AG09309 (cell line): ENCODE measurements at places on chromosomes 3 and 15.

- DNase-seq, result no peak
These were observed 603 bp downstream of the SLC7A14 start for GRCh38 chr3:170585008-170585936.

GRCh38 chr3:142912402-142913172 is 23.7 kb upstream of the PCOLCE2 start:
- DNase-seq, result no peak

- no peak for DNase-seq
These were observed 69.1 kb downstream of the SSUH2 start for GRCh38 chr3:8575364-8576104.

DNA sequence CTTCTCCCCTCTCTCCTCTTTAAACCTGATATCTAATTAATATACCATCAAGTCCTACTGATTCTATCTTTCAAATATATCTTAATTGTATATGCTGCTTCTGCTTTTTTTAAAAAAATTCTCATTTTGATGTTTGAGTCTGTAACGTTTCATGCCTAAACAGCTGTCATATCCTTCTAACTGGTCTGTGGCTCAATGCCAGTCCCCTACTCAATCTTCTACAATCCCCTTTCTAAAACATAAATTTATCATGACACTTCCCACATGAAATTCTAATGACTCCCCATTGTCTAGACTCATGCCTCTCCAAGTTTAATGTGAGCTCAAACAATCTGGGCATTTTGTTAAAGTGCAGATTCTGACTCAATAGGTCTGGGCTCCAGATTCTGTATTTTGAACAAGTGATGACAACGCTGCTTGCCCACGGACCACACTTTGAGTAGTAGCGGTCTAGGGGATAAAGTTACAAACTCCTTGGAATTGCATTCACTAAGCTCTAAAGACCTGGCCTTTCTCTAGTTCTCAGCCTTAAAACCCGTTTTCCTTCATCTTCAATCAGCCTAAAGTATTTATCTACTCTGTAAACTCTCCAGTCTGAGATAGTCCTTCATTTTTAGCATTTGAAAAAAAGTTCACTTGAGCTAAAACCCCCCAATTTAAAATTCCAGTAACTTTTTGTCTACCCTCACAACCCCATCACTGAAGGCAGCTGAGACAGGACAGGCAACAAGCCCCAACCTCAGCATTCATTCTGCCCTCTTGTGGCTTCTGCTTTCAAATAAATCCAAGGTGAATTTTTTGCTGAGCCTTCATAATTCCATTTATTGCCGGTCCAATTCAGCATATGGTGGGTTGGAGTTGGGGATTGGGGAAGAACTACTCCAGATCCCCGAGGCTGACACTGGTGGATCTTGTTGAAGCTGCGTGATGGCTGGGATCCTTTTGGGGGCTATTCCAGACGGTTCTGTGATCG is 88.1 kb upstream of the THRB start:
- DNase-seq, result no peak

DNA sequence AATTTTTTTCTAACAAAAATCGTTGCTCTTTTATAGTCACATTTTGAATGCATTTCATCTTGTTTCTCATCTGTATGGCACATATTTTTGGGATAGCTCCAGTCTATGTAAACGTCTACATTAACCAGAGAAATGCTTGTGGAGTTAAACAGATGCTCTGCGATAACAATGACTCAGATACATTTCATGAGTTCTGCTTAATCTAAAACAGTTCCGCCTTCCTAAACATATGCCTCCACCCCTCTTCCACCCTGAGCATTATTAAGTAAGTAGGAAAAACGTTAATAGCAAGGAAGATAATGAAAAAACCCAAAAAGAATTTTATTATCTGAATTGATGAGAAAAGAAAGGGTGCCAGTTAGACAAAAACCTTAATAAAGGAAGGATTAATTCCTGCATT is 396.1 kb downstream of the TUSC7 start:
- DNase-seq, result no peak

DNA sequence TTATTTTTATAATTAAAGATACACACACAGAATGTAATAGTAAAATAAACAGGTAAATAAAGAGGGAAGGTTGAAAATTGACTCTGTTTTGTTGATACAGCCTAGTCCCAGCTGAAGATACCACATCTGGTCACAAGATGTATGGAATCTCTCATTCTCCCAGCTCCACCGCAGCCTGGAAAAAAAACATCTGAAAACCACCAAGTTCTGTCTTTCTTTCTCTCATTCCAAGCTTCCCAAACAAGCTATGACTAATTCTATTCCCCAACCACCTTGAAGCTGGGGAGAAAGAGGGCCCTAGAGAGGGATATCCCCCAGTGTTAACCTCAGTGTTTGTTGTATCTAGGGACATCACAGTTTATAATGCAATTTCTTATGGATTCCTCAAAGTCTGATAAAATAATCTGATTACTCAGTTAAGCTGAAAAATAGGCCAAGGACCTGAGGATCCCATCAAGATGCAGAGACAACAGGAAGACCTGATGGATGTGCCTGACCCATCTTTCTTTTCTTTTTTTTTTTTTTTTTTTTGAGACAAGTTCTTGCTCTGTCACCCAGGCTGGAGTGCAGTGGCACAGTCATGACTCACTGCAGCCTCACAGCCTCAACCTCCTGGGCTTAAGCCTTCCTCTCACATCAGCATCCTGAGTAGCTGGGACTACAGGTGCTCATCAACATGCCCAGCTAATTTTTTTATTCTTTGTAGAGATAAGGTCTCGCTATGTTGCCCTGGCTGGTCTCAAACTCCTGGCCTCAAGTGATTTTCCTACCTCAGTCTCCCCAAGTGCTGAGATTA is 38.1 kb downstream of the SRGAP3 start:
- peak; percentile 57 for DNase-seq

DNA sequence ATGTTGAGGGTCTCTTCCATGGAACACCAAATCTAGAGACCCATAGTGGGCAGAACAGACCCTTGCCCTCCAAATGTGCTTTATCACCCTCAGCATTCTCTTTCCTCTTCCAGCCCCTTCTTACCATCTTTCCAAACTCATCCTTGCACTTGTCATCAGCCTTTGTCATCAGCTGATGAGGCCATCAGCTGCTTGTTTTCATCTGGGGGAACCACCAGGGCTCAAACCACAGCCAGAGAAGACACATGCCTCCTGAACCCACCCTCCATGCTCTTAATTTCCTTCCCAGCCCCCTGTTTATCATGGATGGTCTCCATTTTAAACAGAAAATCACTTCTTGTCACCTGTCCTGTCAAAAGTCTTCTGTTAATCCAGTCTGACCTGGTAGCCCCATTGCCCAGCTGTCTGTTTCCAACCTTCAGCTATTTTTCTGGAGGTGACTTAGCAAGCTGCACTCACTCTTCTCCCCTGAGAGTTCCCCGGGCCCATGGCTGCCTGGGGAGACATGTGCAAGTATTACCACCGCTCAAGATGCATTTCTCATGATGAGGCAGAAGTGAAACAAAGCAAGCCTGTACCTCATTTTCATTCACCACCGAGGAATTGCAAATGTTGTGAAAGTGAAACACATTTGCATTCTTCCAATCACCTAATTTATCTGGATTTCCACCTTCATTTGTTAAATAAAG is 14.7 kb upstream of the SYNM start:
- DNase-seq, result no peak

GRCh38 chr3:12866836-12867235 is 25.5 kb upstream of the RPL32 start:
- DNase-seq, result no peak

DNA sequence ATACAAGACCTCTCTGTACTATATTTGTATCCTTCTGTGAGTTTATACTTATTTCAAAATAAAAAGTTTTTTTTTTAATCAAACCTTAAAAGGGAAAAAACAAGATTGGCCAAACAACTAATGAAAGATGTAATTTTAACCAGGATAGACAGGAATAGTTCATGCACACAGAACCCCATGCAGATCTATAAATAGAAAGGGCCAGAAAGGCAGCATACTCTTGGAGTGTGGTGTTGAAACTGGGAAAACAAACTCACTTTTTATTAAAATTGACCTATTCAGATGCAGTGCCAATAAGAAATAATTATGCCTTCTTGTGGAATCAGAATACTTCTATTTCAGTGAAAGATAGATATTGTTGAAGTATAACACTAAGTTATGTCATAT is 204.6 kb downstream of the PLCL2 start:
- DNase-seq, result no peak

DNA sequence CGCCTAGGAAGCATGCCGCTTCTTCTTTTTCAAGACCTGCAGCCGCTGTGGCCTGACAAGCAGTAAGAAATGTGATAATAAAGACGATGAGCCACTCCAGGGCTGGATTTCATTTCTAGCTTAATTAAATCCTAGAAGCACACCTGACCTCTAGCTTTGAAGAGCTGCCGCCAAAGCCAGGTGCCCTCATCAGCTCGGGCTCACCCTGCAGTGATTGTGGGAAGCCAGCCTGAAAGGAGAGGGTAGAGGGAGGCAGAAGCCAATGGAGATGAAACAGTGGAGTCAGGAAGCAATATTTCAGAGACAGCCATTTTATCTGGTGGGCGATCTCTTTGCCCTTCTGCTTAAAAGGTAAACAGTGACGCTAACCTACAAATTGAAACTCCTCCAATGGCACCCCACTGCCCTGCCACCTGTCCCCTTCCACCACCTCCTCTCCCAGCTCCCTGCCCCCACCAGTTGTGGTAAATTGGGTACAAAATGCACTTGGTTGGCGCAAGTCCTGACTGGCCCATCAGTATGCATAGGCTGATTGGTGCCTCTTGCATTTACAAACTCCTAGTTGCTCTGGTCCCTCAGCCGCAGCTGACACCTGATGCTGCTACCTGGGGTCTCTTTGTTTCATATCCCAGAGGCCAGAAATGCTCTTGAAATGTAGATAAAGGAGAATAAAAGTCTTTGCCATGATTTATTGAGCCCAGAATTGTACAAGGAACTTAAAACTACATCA is 385.3 kb downstream of the PDCD6IP start:
- no peak for DNase-seq

DNA sequence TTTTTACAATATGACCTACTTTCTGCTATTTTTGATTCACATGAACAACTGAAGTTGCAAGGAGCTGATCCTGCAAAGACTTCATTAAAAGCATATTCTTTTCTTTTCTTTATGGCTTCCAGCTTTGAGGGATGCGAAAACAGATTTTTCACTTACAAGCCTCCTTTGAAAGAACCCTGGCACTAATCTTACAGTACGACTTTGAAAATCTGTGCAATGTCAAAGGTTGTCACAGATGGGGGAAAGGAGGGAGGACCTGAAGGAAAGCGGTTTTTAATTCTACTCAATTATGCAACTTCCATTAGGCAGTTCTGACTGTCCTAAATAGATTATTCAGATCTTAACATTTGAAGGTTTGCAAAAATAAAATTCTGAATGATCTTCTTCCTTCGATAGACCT is 130.5 kb downstream of the TNIK start:
- DNase-seq, result no peak

- DNase-seq, result no peak
These were observed 1.5 kb downstream of the GPR87 start for GRCh38 chr3:151315136-151315535.

DNA sequence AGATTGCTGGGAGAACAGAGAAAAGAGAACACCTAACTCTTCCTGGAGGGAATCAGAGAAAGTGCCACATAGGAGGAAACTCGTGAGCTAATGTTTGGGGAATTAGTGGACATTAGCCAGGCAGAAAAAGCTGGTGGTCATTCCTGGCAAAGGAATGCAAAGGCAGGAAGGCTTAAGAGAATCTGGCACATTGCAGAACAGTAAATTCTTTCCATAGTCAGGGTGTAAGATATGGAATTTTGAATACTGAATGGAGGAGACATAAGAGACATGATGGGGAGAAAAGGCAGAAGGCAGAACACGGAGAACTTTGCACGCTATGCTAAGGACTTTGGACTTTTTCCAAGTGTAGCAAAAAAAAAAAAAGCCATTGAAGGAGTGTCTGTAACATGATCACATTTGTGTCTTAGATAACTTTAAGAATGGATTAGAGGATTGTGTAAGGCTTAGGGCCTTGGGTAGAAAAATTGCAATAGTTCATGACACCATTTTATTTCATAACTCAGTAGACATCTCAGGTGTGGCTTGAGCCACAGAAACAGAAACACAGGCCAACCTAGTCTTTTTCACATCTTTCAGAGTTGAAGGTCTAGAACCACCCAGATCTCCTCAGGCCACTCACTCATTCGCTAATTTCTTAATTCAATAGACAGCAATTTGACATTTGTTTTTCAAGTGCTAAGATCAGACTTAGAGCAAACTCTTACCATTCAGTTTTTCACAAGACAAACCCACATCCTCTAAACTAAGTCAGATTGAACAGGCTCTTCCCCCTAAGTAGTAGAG is 31.2 kb upstream of the CCDC80 start:
- DNase-seq, result peak; percentile 98

DNA sequence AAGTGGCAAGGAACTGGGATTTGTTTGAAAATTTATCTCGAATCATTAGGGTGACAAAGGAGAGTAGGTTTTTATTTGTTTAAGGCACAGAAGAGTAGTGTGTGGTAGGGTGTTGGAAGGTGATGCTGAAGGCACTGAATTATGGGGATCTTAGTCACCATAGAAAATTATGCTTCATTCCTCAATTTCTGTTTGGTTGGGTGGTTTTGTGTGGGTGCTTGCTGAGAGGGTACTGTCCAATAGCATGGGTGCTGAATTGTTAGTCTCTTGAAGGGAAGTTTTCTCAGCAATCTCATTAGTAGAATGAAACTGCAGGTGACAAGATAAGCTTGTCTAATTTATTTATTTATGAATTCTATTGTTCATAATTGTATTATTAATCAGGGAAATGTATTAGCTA is 610.9 kb downstream of the AGBL1 start:
- DNase-seq, result no peak

- no peak for DNase-seq
These were observed 19.0 kb downstream of the SEMA6D start for GRCh38 chr15:47736143-47736786.

DNA sequence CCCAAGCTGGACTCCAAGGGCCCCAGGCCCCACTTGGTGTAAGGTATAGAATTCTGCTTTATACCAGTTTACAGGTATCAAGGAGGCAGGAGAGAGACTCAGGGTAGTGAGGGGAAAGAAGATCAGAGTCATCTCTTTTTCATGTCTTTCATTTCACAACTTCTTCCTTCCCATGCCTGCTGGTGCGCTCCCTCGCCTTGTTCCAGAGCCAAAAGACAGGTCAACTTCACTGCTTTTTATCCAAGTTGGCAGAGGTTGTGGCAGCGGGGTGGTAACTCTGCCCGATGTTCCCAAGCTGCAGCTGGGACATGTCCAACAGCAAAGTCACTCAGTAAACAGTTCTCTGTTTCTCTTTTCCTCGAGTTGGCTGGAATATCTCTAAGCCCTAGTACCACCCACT is 86.3 kb upstream of the TCF12 start:
- DNase-seq, result no peak

DNA sequence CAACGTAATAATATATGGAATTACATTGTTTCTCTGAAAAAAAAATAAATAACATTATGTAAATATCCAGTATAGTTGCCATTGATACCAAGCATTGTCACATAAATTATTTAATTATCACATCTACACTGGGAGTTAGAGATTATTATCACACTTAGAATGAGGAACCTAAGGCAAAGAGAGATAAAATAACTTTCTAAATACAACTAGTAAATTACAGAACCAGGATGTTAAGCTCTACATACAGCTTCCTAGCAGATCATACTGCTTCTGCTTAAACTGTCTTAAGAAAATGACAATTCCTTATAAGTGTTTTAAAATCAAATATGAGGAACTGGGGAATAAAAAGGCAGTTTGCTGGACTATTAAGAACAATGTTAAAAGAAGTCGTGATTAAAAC is 104.5 kb downstream of the NSUN3 start:
- DNase-seq, result no peak

- no peak for DNase-seq
These were observed 46.5 kb downstream of the RASGRP1 start for GRCh38 chr15:38518084-38518483.
